Left kidney (tissue), 8 donors: ENCODE measurements at places on chromosomes 16 and 17.

GRCh38 chr17:10295728-10296343, 77.0 kb downstream of the MYH13 start:
- peak; percentile 71 for DNase-seq

DNA sequence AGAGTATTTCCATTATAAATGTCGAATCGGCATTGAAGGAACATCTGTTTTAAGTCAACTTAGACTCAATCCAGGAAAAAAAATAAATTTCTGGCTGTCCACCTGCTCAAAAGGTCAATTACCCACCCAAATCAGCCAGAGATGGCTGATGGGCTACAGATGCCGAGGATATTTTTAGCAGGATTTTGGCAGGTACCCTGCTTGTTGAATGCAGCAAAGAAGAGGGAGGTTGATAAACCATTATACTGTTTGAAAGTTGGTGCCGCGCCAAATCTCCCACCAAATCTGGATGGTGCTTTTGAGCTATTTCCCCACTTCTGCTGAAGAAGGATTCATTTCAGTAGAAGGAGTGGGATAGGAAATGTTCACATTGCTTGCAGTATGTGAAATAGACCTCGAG, 537.7 kb downstream of the MAF start:
- DNase-seq: no peak

- DNase-seq: no peak
Measured at GRCh38 chr17:61279476-61280145, 120.0 kb upstream of the TBX2 start.

DNA sequence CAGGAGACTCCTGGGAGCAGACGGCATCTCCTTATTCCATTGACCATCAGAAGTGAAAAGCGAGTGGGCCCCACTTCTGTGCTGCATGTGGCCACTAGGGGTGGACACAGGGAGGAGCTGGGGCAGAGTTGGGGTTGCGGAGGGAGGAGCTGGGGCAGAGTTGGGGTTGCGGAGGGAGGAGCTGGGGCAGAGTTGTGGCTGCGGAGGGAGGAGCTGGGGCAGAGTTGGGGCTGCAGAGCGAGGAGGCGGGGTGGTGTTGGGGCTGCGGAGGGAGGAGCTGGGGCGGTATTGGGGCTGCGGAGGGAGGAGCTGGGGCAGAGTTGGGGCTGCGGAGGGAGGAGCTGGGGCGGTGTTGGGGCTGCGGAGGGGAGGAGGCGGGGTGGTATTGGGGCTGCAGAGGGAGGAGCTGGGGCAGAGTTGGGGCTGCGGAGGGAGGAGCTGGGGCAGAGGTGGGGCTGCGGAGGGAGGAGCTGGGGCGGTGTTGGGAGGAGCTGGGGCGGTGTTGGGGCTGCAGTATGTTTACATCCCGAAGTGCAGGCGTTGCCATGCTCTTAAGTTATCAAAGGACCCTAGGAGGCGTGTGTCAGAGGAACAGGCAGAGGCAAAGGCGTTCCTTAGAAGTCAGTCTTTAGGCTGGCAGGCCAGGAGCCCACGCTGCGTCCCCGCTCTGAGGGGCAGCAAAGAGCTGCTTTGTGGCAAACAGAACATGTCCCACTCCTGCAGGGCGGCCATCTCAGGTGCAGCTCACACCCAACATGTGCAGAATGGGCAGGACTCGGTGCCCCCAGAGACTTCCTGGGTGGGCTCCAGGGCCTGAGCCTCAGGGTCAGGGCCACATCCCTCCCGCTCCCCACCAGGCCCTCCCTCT, 76.0 kb downstream of the ZNF778 start:
- DNase-seq: no peak

GRCh38 chr16:3999479-4000325, 116.5 kb downstream of the ADCY9 start:
- peak; percentile 64 for DNase-seq
